ENCODE measurements at places on chromosomes 4 and X.

- DNase-seq, result no peak
Measured at GRCh38 chrX:7252013-7252610, 104.2 kb upstream of the PUDP start.

GRCh38 chr4:174702979-174703478 lies 126.0 kb downstream of the GLRA3 start:
- DNase-seq, result no peak

DNA sequence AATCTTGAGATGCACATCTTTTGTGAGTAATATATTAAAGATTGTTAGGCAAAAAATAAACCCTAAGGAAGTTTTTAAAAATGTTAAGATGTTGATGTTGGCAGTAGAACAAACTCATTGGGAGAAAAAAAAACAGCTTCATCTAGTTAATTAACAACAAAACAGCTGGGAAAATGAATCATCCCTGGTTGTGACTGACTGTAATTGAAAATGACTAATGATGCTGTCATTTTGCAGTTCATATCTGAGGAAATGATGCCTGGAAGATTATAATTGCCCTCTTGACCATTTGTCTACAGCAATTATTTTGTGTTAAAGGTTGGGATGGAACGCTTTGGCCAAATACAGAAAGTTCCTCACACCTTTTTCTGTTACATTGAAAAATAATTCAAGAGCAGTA lies 760.4 kb upstream of the FTHL17 start:
- no peak for DNase-seq

DNA sequence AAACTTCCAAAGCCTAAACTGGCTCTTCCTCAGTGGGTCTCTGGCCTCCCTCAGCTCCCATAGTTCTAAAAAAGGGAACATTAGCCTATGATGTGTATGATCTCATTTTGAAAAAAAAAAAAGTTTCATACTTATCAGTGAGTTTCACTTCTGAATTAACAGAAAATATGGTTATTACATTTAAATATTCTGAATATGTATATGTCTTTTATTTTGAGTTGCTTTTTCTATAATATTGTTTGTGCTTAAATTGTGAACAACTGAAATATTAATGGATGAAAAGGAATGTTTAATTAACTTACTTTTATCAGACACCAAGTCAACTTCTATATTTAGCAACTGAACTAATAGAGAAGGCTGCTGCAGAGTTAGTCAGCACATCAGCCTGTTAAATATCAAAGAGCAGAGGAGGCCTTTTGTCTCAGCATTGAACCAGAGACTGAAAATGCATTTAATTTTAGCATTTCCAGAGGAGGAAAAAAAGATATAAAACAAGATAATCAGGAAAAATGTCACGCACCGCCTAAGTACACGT lies 20.4 kb upstream of the FHL1 start:
- DNase-seq, result no peak

All from GM12864 (cell line).